ENCODE measurements at places on chromosomes 3 and 15. TPM values are rescaled to one million over a fixed set of nuclear protein-coding genes. Genes with fewer than 3 reads are reported as not detected.

ANKRD63 gene
- not detected for total RNA-seq

ADAMTS9 gene
- 9.1 TPM for total RNA-seq

CACNA2D3 gene
- 6.1 TPM for total RNA-seq

DUOXA1 gene
- total RNA-seq, result not detected

GRCh38 chr3:160637086-160637485 is 39.9 kb upstream of the ARL14 start:
- DNase-seq, result no peak

- no peak for DNase-seq
Measured at GRCh38 chr3:65871305-65872141, 167.2 kb downstream of the MAGI1 start.

DNA sequence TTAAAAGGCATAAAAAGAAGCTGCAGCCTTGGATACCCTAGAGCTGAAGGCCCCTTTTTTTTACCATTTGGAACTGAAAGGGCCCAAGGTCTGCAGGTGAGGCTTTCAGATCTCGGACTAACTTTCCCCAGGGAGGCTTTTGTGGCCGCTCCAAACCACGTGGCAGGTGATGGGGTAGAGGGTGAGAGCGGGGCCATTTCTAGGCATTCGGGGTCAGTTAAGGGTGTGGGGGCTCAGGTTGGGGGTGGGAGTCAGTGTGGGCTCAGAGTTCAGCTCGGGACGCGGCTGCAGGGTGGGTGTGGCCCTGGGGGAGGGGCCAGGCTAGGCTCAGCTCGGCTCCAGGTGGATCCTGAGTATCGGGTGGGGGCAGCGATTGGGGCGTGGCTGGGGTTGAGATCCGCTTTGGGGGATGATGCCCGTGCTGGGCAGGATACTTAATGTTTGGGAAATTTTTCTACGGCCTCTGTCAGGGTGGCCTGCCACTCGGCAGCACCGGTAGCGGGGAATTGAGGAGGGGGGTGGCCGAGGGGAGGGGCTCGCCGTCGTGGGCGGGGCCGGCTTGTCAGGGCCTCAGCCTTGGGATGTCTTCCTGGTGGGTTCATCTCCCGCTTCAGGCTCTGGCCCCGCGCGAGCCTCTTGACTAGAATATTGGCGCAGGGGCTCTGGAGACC is 2.5 kb downstream of the KLF13 start:
- DNase-seq, result no peak

Data from Caki2 (cell line).